ENCODE measurements at places on chromosomes 4 and X.

- DNase-seq = no peak
Measured at GRCh38 chr4:68599150-68599549, 23.0 kb upstream of the UGT2B17 start.

GRCh38 chr4:148171596-148171995 is 270.6 kb downstream of the NR3C2 start:
- DNase-seq = no peak

DNA sequence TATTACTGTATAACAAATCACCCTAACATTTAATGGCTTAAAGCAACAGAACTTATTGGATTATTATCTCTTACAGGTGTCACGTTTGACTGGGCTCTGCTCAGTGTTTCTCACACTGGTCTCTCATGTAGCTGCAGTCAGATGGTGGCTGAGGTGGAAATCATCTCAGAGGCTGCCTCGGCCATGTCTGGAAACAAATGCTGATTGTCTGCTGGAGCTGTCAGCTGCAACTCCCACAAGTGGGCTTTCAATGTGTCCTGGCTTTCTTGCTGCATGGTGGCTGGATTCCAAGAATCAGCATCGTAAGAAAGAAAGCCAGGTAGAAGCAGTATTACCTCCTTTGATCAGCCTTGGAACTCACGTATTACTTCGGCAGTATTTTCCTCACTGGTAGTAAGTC is 277.6 kb downstream of the SPANXN1 start:
- DNase-seq = no peak

- DNase-seq = no peak
Measured at GRCh38 chrX:44422631-44423030, 79.2 kb upstream of the EFHC2 start.

- no peak for DNase-seq
Measured at GRCh38 chrX:78321809-78322208, 5.6 kb downstream of the CYSLTR1 start.

- no peak for DNase-seq
Measured at GRCh38 chr4:30617836-30618235, 102.3 kb upstream of the PCDH7 start.

Measured in COR-L47 (cell line).